ENCODE measurements at places on chromosomes 7 and 10.

- no peak for DNase-seq
Measured at GRCh38 chr7:22980422-22980821, 33.5 kb downstream of the HYCC1 start.

GRCh38 chr7:53205006-53205405, 169.6 kb downstream of the POM121L12 start:
- DNase-seq, result no peak

GRCh38 chr10:62237966-62238365, 30.7 kb downstream of the RTKN2 start:
- DNase-seq, result no peak

DNA sequence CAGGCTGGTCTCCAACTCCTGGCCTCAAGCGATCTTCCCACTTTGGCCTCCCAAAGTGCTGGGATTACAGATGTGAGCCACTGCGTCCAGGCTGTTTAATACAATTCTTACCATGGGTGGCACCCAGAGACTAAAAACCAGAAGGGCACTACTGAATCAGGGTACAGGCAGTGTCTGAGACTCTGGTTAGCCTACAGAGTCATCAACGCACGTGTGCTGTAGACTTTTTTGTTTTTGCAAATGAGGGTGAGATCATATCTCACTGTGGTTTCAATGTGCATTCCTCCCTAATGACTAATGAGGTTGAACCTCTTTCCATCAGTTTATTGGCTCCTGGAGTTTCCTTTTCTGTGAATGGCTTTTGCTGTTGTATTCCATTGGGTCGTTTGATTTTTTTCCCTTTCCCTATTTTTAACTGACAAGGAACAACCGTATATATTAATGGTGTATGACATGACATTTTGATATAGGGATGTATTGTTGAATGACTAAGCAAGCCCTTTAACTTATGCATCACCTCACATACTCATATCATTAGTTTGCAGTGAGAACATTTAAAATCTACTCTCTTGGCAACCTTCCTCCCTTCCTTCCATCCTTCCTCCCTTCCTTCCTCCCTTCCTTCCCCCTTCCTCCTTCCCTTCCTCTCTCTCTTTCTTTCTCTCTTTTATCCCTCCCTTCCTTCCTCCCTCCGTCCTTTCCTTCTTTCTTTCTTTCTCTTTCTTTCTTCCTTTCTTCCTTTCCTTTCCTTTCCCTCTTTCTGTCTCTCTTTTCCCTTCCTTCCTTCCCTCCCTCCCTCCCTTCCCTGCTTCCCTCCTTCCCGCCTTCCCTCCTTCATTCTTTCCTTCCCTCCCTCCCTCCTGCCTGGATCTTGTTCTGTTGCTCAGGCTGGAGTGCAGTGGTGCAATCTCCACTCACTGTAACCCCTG, 9.3 kb upstream of the TMEM270 start:
- no peak for DNase-seq

GRCh38 chr7:42843205-42843800, 68.6 kb downstream of the C7orf25 start:
- no peak for DNase-seq

DNA sequence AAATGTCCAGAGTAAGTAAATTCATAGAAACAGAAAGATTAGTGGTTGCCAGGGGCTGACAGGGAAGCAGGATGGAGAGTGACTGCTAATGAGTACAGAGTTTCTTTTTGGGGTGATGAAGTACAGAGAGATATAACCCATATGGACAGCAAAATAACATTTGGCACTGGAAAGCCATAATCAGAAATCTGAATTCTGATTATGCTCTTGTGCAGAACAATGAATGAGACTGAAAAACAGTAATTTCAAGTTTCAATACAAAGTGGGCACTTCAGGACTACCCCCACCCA, 4.5 kb downstream of the RHEB start:
- DNase-seq, result no peak

GRCh38 chr10:5989756-5990155, 12.4 kb upstream of the IL15RA start:
- DNase-seq, result no peak

DNA sequence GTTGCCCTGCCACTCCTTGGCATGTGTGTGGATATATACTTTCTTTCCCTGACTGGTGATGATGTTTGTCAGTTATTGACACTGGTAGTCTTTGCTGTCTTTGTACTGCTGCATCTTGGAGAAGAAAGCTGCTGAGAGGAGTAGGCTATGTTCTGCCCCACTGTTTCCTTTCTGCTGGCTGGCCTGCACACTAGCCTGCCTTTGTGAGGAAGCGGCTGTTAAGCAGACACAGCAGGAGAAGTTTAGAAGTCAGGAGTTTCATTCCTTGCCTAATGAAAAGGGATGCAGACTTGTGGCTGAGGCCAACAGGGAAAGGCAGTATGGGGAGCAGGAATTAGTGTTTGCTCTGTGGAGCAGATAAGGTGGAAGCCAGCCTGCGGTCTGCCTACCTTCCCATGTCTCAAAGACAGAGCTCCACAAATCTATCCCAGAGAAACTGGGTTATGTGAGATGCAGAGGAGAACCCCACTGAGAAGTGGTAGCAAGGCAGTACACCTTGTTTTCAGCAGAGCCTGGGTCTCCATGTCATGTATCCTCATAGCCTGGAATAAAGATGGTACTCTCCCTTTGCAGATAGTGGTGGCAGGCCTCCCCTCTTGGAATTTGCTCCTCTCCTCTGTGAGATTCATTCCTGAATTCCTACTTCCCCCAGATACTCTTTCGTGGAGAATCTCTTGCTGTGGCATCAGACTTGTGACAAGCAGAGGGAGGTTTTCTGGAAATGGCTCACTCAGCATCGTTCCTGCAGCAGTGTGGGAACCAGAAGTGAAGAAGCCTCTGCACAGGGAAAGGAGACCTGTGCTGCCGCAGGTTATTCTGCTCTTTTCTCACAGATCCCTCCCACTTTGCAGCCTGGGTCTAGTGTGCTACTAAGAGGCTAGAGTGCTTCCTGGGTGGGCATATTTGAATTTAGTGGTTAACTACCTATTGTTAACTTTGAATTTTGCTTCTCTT, 130.2 kb downstream of the LRRC4 start:
- DNase-seq, result no peak
